ENCODE measurements at places on chromosomes 2 and 18.

DNA sequence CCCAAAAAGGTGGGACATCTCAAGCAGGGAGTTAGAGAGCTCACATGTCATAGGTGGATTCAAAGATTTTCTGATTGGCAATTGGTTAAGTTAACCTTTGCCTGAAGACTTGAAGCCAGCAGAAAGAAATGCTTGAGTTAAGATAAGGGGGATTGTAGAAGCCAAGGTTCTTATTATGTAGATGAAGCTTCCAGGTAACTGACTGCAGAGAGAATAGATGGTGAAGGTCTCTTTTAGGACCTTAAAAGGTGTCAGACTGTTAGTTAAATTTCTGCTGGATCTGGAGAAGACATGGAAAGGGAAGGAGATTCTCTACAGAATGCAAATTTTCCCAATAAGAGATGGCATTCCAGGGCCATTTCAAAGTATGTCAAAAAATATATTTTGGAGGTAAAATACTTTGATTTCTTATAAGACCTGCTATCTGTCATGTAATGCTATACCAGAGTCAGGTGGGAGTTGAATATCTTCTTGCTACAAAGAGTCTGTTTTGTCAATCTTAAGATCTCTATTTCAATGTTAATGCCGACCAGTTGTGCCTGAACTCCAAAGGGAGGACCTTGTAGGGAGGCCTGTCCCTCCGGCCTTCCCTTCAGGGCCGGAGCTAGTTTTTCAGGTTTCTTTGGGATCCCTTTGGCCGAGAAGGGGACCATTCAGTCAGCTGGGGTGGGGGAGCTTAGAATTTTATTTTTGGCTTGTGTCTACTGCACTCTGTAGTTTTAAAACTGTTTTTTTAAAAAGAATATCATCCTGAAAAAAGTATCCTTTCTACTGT, 280.6 kb downstream of the PTGR3 start:
- no peak for DNase-seq

- no peak for DNase-seq
Measured at GRCh38 chr2:19246496-19246895, 111.9 kb downstream of the OSR1 start.

- no peak for DNase-seq
Measured at GRCh38 chr2:35080231-35080910, 1275.2 kb upstream of the CRIM1 start.

- no peak for DNase-seq
Measured at GRCh38 chr2:178891265-178891958, 84.2 kb upstream of the TTN start.

DNA sequence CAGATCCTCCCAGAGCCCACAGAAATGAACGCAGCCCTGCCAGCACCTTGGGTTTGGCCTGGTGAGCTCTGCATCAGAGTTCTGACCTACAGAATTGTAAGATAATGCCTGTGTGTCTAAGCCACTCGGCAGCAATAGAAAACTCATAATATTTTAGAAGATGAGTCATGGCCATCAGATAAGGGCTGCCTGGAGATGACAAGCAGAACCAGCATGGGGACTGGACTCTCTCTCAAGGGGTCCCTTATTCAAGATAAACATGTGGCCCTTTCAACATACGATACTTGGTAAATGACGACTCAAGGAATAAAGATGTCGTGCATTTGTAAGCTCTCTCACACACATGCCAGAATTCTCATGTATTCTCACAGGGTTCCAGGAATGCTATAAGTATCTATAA, 8.5 kb upstream of the AGAP1 start:
- DNase-seq, result no peak

DNA sequence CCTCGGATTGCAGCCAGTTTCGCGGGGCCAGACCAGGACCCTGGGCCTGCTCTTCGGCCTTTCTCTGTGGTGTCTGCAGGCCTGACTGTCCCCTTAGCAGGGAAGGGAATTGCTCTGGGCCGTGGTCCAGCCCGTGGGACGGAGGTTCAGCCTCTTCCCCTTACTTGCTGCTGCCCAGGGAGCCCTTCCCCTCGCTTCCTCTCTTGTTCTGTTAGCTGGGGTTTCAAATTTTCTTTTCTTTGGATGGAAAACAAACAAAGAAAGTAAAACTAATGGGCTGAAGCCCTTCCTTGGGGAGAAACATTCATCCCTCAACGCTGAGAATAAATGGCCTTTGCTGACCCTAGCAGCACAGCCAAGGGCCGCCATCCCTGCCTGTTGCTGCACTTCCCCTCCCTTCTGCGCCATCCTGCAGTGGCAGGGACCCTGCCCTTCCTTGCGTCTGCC, 52.4 kb downstream of the ASAP2 start:
- no peak for DNase-seq
